ELF-1 (cell line): ENCODE measurements at places on chromosomes 6 and 20.

- DNase-seq, result no peak
Measured at GRCh38 chr20:23970049-23970448, 18.5 kb downstream of the GGTLC1 start.

GRCh38 chr6:11121851-11122250, 10.3 kb upstream of the ERVFRD-1 start:
- DNase-seq, result no peak

GRCh38 chr20:49590163-49591017, 22.5 kb upstream of the PTGIS start:
- no peak for DNase-seq

- DNase-seq, result no peak
Measured at GRCh38 chr20:58660855-58661597, 9.9 kb downstream of the STX16 start.

DNA sequence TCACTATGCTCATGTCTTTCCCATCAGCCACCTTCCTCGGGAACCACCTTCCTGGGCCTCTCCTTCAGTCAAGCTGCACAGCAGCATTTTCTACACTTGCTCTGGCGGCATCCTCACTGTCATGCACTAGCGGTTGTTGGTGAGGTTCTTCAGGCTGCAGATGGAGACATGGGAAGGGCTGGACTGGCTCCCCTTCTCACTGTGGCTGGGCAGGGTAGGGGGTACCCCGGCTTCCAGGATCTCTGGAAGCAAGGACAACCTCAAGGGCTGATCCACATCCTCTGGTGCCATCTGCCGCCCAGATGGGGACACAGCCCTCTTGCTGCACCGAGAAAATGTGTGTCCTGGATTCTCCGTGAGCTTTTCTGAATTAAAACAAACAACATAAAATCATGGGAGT, 180.1 kb upstream of the RNF24 start:
- DNase-seq, result no peak

DNA sequence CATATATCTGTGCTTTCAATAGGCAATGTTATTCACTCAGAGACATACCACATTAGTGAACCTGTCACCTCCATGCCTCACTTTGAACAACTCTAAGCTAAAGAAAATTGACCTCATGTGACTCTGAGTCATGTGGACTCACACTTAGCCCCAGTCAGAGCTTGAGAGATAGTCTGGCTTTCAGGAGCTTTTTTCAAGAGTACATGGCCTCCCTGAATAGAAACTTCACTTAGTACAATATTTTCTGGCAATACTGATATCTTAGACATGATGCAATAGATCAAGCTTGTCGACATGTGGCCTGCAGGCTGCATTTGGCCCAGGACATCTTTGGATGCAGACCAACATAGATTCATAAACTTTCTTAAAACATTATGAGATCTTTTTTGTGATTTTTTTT, 8.5 kb downstream of the SPTLC3 start:
- DNase-seq, result no peak

DNA sequence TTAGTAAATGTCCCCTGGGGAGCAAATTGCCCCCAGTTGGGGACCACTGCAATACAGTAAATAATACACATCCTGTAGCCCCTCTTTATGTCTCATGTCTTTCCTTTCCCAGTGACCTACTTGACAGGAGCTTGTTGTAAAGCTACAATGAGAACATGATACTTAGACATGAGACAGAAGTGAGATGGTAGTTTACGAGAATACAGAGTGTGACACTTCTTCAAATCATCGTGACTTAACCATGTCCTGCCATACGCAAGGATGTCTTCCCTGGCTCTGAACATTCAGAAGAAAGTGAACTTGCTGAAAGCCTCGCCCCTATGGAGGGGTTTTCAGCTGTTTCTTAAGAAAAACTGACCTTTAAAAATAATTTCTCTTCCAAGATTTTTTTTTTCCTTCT, 101.0 kb upstream of the SPACA1 start:
- no peak for DNase-seq

DNA sequence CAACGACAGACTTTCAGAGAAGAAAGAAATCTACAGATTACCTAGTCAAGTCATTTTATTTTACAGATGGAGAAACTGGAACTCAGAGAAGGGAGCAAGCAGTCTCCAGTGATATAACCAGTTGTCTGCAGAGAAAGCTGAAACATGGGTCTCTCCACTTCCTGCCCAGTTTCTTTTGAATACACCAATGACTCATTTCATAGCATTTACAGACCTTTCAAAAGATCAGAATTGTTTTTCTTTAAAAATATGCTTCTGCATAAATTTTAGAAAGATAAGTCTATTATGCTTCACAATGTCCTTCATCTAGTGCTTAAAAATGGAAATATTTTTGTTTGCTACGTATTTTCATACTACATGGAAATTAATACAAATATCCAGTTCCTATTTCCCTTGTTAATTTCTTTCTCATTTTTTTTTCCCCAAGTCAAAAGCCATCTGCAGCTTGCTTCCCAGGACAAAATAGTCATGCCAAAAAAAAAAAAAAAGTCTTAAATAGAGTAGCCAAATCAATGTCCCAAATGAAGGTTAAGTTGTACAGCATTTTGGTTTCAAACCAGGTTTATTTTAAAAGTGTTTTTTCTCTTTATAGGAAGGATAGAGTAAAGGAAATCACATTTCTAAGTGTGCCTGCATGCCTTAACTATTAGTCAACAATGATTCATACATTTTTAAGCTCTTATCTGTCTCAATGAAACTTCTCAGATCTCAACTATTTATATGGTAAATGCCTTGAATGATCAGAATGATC, 36.9 kb downstream of the ARHGAP18 start:
- no peak for DNase-seq

DNA sequence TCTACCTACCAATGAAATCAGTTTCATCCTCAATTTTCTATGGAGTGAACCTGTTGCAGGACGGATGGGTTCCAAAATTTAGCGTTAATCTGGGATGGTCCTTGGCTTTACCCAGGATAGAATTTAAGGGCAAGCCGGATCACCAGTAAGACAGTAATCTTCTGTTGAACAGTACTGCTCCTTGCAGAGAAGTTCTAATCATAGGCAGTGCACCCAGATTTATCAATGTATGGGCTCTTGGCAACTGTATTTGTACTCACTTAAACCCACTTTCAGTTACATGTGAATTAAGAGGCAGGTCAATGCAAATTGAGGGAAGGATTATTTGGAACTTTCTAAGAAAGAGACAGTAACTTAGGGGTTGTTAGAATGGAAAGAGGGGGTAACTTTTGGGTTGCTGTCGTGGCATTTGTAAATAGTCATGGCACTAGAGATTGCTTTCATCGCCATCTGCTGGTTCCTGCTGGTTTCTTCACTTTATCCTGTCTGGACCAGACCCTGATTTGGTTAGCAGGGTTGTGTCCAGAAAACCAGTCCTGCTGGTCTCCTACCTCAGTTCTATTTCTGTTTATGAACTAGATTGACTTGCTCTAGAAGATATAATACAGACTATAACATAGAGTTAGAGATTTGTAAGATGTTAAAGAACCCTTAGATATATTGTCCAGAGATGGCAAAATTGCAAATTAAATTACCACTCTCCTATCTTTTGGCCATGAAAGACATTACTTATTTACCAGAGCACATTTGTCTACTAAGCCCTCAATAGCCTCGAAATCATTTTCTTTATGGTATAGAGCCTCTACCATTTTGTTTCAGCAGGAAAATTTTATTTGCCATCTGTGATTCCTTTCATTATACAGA, 646.3 kb downstream of the UTRN start:
- peak; percentile 28 for DNase-seq

GRCh38 chr6:52426667-52427066, 6.5 kb downstream of the EFHC1 start:
- no peak for DNase-seq

GRCh38 chr6:21953831-21954801, 342.7 kb downstream of the PRL start:
- DNase-seq, result peak; percentile 29

DNA sequence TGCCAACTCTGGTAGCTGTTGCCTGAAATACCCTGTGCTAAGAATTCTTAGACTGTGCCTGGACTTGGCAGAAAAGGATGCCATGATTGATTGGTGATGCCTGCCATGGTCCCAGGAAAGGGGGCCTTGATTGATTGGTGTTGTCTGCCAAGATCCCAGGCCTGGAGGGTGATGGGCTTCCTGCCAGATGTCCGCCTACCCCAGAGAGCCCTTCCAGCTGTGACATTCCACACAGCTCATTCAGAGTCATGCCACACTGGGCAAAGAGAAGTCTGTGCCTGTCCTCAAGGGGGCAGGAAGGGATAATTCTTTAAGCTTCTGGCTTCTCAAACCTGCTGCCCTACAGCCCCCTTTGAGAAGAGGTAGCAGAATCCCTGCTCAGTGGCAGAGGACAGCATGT, 24.6 kb downstream of the RIMS4 start:
- DNase-seq, result peak; percentile 77

GRCh38 chr6:158643836-158644230, 710 bp downstream of the DYNLT1 start:
- DNase-seq, result no peak

GRCh38 chr6:135145063-135145800, 35.9 kb upstream of the MYB start:
- DNase-seq, result no peak

DNA sequence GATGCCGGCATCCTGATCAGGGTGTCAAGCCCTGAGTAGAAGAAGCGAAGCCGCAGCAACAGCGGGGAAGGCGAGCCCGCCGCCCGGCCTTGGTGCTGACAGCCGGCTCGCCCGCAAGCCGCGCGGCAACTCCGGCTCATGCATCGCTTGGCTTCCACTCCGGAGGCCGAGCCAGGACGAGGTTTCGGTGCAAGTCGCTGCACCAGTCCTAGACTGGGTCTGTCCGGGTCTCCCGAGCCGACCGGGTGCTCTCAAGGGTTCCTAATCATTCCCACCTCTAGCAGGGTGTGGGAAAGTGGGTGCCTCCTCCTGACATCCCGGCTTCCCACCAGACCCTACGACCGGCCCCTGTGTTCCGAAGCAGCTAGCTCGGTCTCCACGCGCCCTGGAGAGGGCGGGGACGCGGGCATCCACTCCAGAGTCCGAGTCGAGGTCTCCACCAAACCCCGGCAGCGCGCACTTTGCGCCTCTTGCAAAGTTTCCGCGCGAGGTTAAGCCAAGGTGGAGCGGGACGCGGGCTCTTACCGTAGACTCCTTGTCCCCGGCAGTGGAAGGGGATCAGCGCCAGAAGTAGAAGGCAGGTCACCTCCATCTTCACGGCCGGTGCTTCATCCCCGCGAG, 1.4 kb downstream of the MDGA1 start:
- DNase-seq, result peak; percentile 49

DNA sequence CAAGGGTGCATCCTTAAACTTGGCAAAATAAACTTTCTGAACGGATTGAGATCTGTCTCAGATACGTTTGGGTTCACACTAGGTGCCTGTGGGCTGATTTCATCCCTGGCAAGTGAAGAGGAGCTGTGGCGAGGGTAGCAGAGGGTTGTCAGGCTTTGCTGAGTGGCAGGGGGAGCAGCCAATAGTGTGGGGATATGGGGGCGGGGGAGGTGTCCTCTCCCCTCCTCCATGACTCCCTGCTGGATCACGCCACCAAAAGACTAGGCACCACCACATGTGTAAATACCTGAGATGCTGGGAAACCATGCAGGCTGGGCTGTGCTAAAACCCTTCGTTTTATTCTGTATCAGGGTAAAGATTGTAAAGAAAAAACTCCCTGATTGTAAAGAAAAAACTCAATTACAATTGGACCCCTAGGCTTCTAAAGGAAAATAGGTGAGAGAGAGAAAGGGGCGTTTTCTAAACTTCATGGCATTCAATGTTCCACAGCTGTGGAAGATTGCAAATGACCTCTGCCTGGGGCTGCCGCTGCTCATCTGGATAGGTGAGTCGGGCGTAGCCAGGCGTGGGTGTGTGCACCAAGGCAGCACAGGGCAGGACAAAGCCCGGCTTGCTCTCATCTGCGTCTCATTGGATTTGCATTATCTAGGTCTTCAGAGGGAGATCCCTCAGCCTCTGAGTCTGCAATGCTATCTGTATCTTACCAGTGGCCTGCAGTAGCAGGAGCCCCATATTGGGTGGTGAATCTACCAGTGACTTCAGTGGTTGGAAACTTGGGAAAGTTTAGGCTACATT, 26.9 kb upstream of the ADTRP start:
- peak; percentile 65 for DNase-seq

DNA sequence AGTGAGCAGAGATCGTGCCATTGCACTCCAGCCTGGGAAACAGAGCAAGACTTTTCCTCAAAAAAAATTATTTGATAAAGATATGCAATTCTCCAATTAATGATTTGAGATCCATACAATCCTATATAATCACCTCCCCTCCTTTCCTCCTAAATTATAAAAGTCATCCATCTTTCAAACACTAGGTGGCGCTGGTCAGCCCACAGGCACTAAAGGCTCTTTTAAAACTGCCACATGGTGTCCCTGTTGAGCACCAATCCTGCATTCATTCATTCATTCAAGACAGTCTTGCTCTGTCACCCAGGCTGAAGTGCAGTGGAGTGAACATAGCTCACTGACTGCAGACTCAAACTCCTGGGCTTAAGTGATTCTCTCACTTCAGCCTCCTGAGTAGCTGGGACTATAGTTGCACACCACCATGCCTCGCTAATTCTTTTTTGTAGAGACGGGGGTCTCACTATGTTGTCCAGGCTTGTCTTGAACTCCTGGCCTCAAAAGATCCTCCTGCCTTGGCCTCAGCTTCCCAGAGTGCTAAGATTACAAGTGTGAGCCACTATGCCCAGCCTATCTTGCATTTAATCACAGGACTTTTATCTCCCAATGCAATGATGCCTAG, 58.7 kb upstream of the SLC2A12 start:
- peak; percentile 58 for DNase-seq

DNA sequence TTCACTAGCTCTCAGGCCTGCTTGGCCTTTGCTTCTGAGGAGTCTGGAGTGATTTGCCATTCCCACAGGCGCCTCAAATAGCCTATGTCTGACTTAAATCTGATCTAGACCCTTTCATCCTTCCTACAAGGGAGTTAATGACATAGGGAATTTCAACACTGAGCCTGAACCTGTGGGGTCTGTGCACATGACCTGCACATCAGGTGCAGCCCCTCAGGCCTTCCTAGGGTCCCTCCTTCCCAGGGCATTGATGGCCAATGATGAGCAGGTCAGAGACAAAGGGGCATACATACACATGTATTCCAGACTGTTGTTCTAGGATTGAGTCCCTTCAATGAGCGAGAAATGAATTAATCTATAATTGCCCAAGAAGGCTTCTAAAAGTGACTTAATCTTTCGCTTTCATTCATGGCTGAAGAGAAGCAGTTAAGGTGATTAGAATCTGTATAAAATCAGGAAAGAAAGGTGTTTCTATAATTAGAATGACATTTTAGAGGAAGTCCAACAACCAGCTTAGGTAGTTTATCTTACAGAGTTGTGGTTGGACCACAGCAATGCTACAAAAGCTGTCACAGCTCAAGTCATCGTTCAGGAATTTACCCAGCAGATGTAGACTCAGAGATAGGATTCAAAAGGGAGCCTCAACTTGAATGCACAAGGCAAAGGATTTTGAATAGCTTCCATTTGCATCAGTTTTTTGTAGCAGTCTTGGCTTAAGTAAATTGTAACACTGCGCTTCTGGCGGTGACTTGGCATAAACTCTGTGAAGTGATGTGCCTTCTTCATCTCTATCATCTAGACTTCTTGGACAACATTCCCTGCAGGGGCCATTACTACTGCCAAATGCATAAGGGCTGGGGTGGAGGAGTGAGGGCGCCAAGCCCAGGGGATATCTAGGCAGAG, 27.0 kb upstream of the TBC1D7 start:
- DNase-seq, result no peak
